ENCODE measurements at places on chromosomes 7 and 10. TPM values are rescaled to one million over a fixed set of nuclear protein-coding genes. Genes with fewer than 3 reads are reported as not detected.

The HSPA12A gene
- 3.4 TPM for polyA plus RNA-seq

DNA sequence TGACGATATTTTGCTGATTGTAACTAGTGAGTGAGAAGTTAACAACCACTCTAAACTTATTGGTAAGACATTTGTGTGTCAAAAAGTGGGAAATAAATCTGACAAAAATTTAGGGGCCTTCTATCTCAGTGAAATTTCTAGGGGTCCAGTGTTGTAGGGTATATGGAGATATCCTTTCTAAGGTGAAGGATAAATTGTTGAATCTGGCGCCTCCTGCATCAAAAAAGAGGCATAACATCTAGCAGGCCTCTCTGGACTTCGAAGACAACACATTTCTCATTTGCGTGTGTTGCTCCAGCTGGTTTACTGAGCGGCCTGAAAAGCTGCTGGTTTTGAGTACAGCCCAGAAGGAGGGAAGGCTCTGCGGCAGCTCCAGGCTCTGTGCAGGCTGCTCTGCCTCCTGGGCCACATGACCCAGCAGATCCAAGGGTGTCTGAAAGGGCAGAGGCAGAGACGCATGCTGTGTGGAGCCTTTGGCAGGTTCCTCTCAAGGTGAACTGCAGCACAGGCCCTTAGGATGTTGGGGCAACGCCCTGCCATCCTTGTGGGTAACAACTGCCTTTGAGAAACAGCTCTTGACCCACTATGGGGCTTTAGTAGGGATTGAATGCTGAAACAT is 72.4 kb downstream of the LMBR1 start:
- H3K4me3 ChIP-seq: no peak overlapping the region
- no peak for DNase-seq
- H3K27ac ChIP-seq: no peak overlapping the region
- H3K27me3 ChIP-seq: no peaks in the 10 kb centered on the region
- H3K4me1 ChIP-seq: no peaks in the 10 kb centered on the region

GRCh38 chr7:140732416-140732815 is 35.9 kb downstream of the NDUFB2 start:
- H3K27me3 ChIP-seq: no peaks in the 10 kb centered on the region
- no peak for DNase-seq
- no peak overlapping the region for H3K4me3 ChIP-seq
- H3K36me3 ChIP-seq: no peaks in the 10 kb centered on the region
- H3K4me1 ChIP-seq: no peaks in the 10 kb centered on the region
- no peak overlapping the region for H3K27ac ChIP-seq

- no peaks in the 10 kb centered on the region for H3K36me3 ChIP-seq
- DNase-seq: no peak
- H3K4me3 ChIP-seq: no peak overlapping the region
- no peak overlapping the region for H3K27ac ChIP-seq
- no peaks in the 10 kb centered on the region for H3K27me3 ChIP-seq
These were observed 324.7 kb downstream of the ACTR3B start for GRCh38 chr7:153084278-153084677.

DNA sequence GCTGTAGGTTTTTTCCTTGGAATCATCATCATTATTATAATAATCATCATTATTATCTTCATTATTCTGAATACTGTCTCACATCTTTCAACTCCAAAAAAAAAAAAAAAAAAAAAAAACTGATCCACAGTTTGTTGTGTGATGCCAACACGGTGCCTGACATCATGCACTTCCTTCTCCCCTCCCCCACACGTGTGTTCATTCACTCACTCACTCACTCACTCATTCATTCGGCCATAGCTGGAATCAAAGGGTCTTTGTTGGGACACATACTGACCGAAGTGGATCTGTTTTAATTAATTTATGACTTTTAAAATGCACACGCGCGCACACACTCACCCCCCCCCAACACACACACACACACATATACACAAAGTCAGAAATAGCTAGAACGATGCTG is 177.8 kb downstream of the PIP4K2A start:
- no peak overlapping the region for H3K27ac ChIP-seq
- peaks cover 11% of the 10 kb centered on the region for H3K36me3 ChIP-seq
- DNase-seq: no peak
- no peaks in the 10 kb centered on the region for H3K27me3 ChIP-seq
- H3K4me1 ChIP-seq: no peaks in the 10 kb centered on the region

DNA sequence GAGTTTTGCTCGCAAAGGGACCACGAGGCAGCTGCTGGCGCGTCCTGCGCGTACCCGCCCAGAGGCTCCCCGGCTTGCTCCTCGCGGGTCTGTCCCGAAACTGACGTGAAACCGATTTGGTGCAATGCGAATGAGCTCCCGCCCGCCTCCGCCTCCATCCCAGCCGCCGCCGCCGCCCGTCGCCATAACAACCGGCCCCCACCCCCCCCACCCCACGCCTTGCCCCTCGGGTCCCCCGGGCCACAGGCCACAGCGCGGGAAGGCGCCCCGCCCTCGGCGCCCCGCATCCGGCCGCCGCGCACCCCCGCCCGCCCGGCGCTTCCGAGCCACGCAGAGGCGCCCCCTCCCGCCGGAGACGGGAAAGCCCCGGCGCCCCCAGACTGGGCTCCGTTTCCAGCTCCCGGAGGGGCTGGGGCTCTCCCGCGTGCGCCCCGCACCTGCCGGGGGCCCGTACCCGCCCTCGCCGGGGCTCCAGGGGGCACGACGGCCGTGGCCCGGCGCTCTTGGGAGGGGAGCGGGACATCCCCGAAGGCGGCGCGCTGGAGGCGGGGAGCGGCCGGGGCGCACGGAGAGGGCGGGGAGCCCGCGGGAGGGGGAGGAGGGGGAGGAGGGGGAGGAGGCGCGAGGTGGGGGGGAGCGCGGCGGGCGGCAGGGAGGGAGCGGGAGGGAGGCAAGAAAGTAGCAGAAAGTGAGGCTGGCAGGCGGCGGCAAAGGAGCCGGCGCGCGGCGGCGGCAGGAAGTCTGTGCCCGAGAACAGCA is at the start of gene CAMK1D:
TSS of gene CAMK1D (plus strand) at position 678 of the 759 bp plus-strand sequence.
- H3K4me3 ChIP-seq: peak within 1 kb of the TSS; percentile 92
- H3K36me3 ChIP-seq: no peaks in the 10 kb centered on the region
- no peak for DNase-seq
- H3K27ac ChIP-seq: peak within 1 kb of the TSS; percentile 67
- H3K27me3 ChIP-seq: no peaks in the 10 kb centered on the region
- H3K4me1 ChIP-seq: peaks cover 27% of the 10 kb centered on the region
